ENCODE measurements at places on chromosomes 11 and 22. TPM values are rescaled to one million over a fixed set of nuclear protein-coding genes. Genes with fewer than 3 reads are reported as not detected.

TTC36 gene
- 1.3 TPM for total RNA-seq

SMIM35 gene
- total RNA-seq = not detected

FIBP gene
- 204 TPM for total RNA-seq

LTO1 gene
- 24.0 TPM for total RNA-seq

INS gene
- not detected for total RNA-seq

C22orf23 gene
- 0.50 TPM for total RNA-seq

ANGPTL5 gene
- total RNA-seq = 1.3 TPM

BBOX1 gene
- not detected for total RNA-seq

XKR3 gene
- under 0.01 TPM for total RNA-seq

TYMP gene
- total RNA-seq = 20.4 TPM

JHY gene
- 1.3 TPM for total RNA-seq
